ENCODE measurements at places on chromosomes 5 and 9. TPM values are rescaled to one million over a fixed set of nuclear protein-coding genes. Genes with fewer than 3 reads are reported as not detected.

The DEPDC1B gene
- 7.2 TPM for total RNA-seq

The DRD1 gene
- total RNA-seq: not detected

The GIN1 gene
- total RNA-seq: 2.2 TPM

The DBN1 gene
- total RNA-seq: 58.7 TPM

The PPWD1 gene
- 159 TPM for total RNA-seq

DNA sequence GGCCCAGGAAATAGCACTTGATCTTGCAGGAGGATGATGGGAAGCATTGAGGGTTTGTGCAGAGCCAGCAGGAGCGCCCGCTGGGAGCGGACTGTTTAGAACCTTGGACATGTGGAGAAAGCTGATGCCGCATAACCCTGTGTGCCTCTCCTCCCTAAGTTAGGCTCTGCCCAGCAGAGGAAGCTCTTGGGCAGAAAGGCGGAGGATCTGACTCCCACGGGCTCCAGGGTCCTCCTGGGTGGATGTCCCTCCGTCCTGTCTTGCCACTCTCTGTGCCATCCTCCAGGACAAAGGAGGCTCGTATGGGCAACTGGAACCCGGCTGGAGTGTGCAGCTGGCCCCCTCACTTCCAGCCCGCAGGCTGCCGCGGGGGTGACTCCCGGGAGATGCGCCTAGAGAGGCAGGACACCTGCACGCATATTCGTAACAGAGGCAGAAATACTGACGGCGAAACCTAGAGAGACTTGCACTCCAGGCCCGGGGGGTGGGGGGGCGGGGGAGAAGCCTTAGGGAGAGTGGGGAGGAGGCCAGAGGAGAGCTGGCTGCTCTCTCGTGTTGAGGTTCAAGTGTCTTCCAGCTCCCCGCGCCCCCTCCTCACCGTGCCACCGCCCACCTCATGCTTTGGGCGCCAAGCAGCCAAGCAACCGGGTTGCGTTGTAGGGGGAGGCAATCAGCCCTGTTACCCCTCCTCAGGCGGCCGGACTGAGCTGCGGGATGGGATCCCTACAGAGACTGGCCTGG lies 5.4 kb upstream of the FOXE1 start:
- no peak overlapping the region for H3K27ac ChIP-seq
- no peak for DNase-seq
- H3K27me3 ChIP-seq: peaks cover 70% of the 10 kb centered on the region
- peaks cover 34% of the 10 kb centered on the region for H3K4me1 ChIP-seq
- no peaks in the 10 kb centered on the region for H3K36me3 ChIP-seq

DNA sequence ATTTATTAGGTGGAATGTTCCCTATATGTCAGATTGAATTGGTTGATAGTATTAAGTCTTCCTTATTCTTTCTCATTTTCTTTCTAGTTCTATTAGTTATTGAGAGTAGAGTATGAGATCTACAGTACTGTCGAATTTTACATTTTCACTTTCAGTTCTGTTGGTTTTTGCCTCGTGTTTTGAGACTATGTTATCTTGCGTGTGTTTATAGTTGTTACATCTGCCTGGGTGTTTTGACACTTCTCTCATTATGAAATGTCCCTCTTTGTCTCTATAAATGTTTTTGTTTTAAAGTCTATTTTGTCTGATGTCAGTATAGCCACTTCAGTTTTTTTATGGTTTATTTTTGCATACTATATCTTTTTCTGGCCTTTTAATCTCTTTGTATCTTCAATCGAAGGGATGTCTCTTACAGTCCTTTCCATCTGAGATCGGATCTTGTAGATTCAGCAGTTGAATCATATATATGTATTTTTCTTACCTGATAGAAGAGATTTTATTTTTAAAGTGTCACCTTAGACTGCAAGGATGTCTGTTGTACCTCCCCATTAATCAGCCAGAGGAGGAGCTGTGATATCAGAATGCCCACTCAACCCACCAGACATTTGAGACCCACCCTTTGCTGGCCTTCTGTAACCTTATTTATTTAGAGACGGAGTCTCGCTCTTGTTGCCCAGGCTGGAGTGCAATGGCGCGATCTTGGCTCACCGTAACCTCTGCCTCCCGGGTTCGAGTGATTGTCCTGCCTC lies 20.7 kb downstream of the EHMT1 start:
- H3K27me3 ChIP-seq: no peaks in the 10 kb centered on the region
- no peak for DNase-seq
- peaks cover 49% of the 10 kb centered on the region for H3K4me1 ChIP-seq
- peaks cover 28% of the 10 kb centered on the region for H3K36me3 ChIP-seq

DNA sequence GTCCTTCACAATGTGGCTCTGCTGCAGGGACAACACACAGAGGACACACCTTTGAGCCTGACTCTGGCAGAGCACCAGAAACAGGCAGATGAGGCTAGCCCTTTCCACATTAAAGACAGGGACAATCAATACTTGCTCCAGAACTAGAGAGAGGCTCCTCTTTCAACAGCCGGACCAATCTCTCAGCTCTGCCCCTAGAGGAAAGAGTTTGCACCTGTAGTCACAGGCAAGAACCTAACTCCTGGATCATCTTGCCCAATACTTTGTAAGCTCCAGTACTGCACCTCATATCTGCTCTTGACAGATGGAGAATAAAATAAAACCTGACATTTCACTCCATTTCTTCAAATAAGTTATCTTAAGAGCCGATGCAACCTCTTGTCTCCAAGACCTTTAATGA lies 52.1 kb downstream of the EPB41L4A start:
- no peak overlapping the region for H3K4me3 ChIP-seq
- H3K4me1 ChIP-seq: no peaks in the 10 kb centered on the region
- no peaks in the 10 kb centered on the region for H3K27me3 ChIP-seq

- H3K27me3 ChIP-seq: no peaks in the 10 kb centered on the region
- H3K4me3 ChIP-seq: no peak overlapping the region
- no peaks in the 10 kb centered on the region for H3K36me3 ChIP-seq
- H3K27ac ChIP-seq: no peak overlapping the region
- DNase-seq: no peak
- H3K4me1 ChIP-seq: no peaks in the 10 kb centered on the region
These were observed 62.6 kb upstream of the IL12B start for GRCh38 chr5:159392871-159393270.

- DNase-seq: no peak
- no peaks in the 10 kb centered on the region for H3K4me1 ChIP-seq
- no peak overlapping the region for H3K4me3 ChIP-seq
- H3K36me3 ChIP-seq: no peaks in the 10 kb centered on the region
- H3K27me3 ChIP-seq: peaks cover 7% of the 10 kb centered on the region
These were observed 74.1 kb upstream of the SYK start for GRCh38 chr9:90727488-90727887.

- peaks cover 25% of the 10 kb centered on the region for H3K4me1 ChIP-seq
- H3K36me3 ChIP-seq: peaks cover 35% of the 10 kb centered on the region
- no peak overlapping the region for H3K4me3 ChIP-seq
- no peak for DNase-seq
These were observed 9.0 kb upstream of the MYOZ3 start for GRCh38 chr5:150651924-150652671.

DNA sequence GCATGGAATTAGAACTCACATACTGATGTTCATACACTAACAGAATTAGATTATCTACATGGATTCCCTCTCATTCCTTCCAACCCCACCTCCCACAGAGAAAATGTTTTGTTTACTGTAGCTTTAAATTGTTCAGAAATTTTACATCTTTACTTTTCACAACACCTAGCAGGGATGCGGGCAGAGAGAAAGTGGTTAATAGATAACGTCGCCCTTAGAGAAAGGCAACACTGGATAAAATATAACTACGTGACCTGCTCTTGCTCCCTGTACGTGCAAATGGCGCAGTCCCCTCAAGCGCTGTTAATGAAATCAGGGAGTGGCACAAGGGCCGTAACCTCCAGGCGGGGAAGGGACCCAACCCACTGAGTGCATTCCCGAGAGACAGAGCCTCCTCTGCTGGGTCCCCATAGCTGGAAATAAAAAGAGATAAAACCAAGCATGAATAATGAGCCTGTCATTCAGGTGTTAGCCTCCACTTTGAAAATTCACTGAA lies 125.3 kb upstream of the DAPK1 start:
- no peaks in the 10 kb centered on the region for H3K27me3 ChIP-seq
- no peak overlapping the region for H3K27ac ChIP-seq
- no peaks in the 10 kb centered on the region for H3K36me3 ChIP-seq

- no peaks in the 10 kb centered on the region for H3K36me3 ChIP-seq
- DNase-seq: no peak
- H3K27me3 ChIP-seq: no peaks in the 10 kb centered on the region
- H3K4me1 ChIP-seq: no peaks in the 10 kb centered on the region
These were observed 312.0 kb downstream of the TLE1 start for GRCh38 chr9:81377320-81377719.

All from stomach (tissue), 19 donors.